ENCODE measurements at places on chromosomes 4 and X. TPM values are rescaled to one million over a fixed set of nuclear protein-coding genes. Genes with fewer than 3 reads are reported as not detected.

- DNase-seq, result no peak
These were observed 11.2 kb downstream of the MSX1 start for GRCh38 chr4:4870576-4871241.

DNA sequence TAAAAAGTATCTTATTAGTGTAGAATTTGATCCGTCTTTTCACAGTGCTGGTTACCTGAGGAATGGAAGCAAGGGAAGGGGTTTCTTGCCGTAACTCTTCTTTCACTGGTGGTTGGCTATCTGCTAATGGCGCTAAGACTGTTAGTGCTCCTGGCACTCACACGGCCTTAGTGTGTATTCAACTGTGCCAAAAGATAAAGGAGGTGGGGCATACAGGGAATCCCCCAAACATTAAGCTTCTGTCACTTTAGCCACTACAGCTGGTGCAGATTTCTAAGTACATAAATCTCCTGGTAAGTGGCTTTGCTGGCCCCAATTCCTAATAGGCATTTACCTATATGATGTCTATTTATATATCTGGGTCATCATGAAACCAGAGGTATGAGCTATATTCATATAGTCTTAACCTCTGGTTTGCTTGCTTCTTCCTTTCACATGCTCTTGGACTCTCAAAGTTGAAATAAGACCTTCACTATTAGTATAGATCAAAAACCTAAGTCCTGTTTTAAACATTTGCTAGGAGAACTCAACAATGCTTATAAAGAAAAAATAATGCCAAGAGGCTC lies 95.1 kb downstream of the TSPAN7 start:
- no peak for DNase-seq

DNA sequence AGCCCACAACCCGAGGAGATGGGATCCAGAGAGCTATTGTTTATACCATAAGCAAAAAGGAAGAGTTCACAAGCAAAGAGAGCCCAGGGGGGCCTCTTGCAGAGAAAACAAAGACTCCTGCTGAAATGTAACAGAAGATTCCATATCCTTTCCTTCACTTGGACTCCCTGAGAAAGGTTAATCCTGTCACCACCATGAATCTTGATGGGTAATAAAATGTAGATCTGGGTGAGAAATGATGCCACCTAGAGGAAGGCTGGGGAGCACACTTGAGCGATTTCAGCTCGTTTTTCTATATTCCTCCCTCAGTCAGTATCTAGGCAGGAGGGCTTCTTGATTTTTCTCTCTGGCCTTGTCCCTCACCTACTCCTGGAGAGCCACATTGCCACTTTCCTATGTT lies 10.2 kb upstream of the KCNE5 start:
- peak; percentile 20 for DNase-seq

DNA sequence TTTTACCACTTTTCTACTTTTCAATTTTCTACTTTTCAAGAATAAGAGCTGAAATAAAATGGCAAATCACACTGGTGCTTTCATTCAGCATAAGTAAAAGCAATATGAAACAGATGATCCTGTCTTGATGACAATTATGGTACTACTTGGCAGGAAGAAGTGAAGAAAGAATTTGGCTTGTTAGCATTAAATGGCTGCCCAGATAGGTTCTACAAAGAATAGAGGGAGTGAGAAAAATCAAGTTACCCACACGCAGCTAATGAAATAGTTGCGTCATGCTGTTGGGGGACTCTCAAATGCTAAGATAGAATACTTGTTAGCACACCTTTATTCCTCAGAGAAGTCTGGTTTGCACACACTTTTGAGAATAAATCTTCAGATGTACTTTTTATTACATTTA lies 12.5 kb upstream of the LCORL start:
- DNase-seq, result no peak

Gene RNF150
- total RNA-seq, result 0.13 TPM

DNA sequence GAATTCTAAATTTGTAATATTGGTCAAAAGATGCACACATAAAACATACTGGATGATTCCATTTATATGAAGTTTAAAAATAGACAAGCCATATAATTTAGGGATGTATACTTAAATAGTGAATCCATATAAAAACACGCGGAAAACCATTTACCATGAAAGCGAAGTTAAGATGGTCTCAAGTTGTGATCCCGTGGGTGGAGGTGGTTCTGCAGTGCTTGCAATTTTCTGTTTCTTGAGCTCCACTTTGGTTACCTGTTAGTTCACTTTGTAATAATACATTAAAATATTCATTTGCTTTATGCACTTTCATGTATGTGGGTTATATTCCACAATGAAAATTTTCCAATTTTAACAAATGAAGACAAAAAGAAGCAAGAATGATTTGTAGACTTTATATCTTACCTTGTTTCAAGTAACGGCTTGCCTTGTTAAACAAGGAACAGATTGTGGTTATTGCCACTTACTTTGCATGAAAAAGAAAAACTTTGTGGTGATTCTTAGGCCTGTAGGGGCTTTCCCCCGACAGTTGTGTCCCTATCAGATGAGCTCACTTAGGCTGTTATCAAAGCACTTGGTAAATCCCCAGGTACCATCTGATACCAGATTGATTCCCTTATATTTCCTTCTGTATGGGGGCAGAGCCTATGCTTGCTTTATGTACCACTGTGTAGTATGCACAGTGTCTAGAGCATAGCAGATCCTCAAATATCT lies 12.2 kb downstream of the UCP1 start:
- peak; percentile 27 for DNase-seq

Gene PSAPL1
- 0.26 TPM for total RNA-seq

DNA sequence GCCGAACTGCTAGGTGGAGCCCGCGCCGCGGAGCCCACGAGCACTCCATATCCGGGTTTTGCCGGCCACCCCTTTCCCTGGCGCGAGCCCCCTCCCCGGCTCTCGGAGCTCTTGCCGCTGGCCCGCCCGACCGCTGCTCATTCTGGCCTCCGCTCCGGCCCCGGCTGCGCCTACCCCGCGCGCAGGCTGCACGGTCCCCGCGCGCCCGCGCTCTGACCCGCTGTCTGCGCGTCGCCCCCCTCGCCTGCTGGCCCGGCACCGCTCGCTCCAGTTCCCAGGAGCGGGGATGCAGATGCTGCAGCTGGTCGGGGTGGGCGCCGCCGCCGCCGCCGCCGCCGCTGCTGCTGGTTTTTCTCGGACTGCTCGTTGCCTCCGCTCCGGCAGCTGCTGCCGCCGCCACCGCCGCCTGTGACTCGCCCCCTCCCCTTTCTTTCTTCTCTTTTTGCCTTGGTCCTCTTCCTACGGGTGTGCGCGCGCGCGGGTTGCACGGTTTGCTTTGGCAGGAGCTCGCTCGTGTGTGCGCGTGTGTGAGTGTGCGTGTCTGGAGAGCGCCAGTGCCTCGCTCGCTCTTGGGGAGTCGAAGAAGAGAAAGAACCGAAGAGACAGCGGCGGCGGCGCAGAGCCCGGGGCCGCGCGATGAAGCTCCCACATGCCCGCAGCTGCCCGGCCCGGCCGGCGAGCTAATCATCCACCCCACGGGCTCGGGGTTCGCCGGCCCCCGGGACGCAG lies at the start of gene ADGRL3:
Gene ADGRL3, plus strand, starts transcription at position 140 of the 729 bp plus-strand sequence.
- no peak for DNase-seq

DNA sequence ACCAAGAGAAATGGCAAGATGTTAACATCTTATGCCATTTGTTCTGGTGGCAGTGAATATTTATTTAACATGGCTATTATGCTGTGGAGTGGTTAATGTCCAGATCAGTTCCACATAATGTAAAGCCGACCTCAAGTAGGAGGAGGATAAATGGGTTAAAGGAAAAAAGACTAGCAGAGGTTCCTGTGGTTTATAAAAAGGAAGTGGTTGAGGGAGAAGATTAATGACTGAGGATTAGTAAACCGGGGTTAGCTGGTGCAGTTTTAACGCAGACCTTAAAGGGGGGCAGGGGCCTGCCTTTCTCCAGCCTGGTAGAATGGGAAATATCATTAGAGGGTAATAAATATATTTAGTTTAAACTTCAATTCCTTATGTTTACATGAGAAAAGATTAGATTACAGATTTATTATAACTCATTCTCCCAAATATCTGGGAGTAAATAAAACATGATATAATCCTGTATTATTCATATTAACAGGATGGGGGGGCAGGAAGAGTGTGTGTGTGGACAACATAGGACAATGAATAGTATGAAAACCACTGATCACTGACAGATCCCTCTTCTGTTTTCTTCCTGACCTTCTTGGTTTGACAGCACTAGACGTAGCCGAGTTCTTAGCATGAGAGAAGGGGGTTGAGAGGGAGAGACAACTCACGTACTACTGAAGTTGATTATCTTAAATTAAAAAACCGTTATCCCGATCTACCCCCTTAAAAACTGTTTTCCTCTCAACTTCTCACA lies 124.1 kb upstream of the LIMCH1 start:
- DNase-seq, result no peak

Gene PRRG3
- total RNA-seq, result not detected

DNA sequence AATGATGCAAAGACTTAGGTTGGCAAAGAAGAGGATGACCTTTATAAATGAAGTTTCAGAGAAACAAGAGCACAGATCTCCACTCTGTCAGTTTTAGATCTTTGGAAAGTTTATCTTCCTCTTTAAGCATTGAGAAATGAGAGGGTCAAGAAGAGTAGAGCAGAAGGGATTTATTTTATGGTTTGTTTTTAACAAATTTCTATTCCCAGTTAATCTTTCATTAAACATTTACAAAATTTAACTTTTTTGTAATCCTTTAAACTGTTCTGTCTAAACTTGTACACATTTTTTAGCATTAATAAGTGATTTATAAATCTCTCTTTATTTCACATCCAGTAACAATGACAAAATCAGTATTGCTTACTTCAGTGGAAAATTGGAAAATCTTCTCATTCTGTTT lies 875.0 kb upstream of the IGFBP7 start:
- no peak for DNase-seq

Gene TMEM184C
- total RNA-seq, result 34.9 TPM

- no peak for DNase-seq
These were observed 55.9 kb downstream of the RBM47 start for GRCh38 chr4:40573593-40574311.

Gene CORIN
- total RNA-seq, result 0.38 TPM

DNA sequence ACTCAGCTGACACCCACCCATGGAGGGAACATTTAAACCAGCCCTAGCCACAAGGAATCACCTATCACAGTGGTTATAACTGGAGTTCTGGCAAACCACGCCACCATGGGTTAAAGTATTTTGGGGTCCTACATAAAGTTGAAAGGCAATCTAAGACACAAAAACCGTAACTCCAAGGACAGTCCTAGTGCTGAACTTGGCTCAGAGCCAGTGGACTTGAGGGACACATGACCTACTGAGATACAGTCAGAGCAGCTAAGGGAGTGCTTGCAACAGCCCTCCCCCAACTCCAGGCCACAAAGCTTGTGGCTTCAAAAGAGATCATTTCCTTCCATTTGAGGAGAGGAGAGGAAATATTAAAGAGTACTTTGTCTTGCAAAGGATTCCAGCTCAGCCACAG lies 300.5 kb downstream of the FGF13 start:
- no peak for DNase-seq
